ENCODE measurements at places on chromosomes 11 and 22. TPM values are rescaled to one million over a fixed set of nuclear protein-coding genes. Genes with fewer than 3 reads are reported as not detected.

Gene OR2D2
- total RNA-seq, result 0.40 TPM

Gene DLG2
- total RNA-seq, result 0.85 TPM

Gene DDX10
- 13.2 TPM for total RNA-seq

Gene PARVG
- not detected for total RNA-seq

Gene KLHL35
- total RNA-seq, result 0.70 TPM

Gene OR52I2
- total RNA-seq, result not detected

Gene TSSK2
- not detected for total RNA-seq

Gene KLHDC7B
- 0.15 TPM for total RNA-seq

DNA sequence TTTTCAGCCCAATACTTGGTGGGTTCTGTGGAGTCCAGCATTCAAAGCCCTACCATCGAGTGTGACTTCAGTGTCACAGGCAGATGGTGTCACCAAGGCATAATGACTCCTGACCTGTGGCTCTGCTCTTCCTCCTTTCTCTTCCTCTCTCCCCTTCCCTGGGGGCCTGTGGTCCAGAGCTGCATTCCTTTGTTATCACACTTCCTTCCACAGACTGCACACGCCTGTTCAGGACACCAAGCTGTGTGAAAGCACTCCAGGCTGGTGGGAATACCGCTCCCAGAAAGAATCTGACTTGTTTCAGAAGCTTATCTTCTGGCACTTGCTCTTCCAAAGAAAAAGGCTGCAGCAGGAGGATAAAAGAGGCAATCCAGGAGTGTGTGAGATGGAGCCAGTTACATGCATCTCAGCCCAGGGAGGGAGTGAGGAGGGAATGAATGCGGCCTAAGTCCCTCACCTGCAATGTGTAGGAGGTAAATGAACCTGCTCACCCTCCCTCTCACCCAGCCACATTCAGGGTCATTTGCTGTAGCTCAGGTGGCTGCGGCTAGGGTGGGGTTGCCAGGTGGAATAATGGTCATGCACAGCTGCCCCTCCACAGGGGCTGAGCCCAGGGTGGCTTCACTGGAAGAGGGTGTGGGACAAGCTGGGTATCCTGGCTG is 79.3 kb downstream of the ADAMTS15 start:
- no peak for DNase-seq

GRCh38 chr11:65880027-65880426 is 390 bp downstream of the CTSW start:
- DNase-seq, result no peak

DNA sequence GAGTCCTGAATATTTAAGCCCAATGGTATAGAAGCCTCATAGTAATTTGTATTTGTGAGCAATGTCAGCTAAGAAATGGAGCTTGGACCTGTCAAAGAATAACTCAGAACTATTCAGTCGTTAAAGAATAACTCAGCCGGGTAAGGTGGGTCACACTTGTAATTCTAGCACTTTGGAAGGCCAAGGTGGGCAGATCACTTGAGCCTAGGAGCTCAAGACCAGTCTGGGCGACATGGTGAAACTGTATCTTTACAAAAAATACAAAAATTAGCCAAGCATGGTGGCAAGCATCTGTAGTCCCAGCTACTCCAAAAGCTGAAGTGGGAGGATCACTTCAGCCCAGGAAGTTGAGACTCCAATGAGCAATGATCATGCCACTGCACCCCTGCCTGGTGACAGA is 1526.5 kb downstream of the LRRC4C start:
- no peak for DNase-seq

DNA sequence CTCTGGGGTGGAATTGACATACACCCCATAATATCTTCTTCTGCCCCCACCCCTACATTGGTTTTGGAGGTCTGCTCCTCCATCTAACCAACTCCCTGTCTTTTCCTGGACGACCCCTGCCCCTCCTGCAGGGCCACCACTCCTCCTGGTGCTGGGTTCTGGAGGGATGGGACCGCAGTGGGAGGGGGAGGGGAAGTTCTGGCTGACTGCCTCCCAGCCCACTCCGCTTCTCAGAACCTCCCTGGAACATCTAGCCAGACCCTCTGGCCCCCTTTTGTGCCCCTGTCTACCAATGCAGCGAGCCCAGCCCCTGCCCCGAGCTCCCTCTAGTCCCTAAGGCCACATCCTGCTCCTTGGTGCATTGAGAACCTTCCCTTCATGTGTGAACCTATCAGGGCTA is 1.2 kb downstream of the MYRF start:
- DNase-seq, result no peak

DNA sequence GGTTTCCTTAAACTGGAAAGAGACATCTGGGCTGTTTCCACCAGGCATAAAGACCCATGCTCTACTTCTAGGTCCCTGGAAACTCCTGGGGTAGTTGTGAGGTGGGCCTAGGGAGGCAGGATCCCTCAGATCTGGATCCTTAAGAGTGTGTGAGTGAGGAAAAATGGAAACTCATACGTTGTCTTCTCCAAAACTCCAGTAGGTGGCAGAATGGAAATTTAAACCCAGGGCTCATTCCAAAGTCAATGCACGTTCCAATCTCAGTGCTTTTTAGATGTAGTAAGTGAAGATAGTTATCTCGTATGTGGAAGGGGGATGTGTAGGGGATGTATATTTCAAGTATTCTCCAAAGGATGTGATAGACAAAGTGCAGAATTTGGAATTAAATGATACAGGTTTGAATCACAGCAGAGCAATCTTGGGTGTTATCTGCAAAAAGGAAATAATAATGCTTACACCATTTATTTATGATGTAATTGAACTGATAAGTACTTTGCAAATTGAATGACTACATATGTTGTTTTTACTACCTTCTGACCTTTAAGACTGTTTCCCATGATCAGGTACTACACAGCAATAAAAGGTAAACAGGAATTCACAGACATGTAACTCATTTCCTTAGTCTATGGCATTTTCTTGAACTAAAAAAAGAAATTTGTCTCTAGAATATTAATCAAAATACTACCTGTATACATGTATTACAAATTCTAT is 13.1 kb upstream of the MMP1 start:
- DNase-seq, result peak; percentile 44

DNA sequence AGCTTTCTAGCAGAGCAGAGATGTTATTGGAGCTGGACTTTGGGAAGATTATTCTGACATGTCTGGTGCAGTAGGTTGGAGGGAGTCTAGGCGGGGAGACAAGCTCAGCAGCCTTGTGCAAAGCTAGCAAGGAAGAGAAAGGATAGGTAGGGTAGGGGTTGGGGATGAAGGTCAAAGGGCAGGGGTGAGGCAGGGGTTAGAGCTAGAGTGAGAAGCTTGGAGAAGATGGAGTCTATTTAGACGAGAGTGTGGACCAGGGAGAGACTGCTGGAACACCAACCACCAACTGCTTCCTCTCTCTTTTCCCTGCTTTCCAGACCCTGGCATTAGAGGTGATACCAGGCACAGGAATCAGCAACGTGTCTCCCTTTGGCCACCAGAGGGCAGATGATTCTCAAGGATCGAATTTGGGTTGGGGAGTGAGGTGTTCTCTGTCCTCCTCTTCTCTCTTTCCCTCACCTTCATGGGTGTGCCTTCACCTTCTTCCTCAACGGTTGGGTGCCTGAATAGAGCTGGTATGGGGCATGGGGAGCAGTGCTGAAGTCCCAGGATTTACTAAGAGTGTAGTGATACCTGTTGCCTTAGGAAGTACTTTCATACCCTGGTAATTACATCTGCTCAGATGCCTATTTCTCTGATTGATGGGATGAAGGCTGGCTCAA is 1.8 kb upstream of the MARK2 start:
- peak; percentile 60 for DNase-seq

GRCh38 chr11:124801014-124801413 is 808 bp upstream of the MSANTD2 start:
- DNase-seq, result peak; percentile 64

DNA sequence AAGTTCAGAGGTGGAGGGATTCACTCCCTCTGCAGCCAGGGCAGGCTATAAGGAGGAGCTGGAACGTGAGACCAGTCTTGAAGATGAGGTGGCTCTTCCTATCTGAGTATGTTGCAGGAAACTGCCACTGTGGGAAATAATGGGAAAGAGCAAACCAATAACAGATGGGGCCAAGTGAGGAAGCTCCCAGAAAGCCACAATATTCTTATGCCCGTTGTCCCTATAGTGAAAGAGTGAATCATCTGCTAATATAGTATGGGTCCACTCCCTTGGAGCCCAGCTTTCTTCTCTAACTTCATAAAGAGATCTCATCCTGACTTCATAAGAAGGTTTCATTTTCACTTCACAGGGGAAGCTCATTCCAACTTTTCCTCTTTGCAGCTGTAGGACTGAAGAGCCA is 206.4 kb downstream of the BLID start:
- no peak for DNase-seq

- no peak for DNase-seq
These were observed 21.1 kb upstream of the IGLL5 start for GRCh38 chr22:22866381-22867111.

GRCh38 chr11:5541427-5541826 is 6.9 kb downstream of the OR52H1 start:
- no peak for DNase-seq

GRCh38 chr11:35424157-35424940 is 5.0 kb upstream of the SLC1A2 start:
- no peak for DNase-seq

DNA sequence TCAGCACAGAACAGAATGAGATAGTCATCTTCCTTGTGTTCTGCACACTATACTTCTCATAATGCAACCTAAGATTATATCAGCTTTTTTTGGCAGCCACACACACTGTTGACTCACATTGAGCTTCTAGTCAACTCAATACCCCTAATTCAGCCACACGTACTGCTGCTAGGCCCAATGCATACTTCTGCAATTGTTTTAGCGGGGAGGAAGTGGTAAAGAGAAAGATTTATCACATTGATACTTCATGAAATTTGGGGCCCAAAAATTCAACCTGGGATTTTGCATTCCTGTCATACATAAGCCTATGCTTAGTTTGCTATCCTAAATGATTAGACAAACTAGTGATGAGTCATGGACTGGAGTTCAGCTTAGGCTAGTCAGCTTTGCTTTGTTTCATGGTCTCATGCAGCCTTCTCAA is 8.6 kb upstream of the UPB1 start:
- peak; percentile 72 for DNase-seq

GRCh38 chr22:24433828-24434470 is 6.5 kb downstream of the ADORA2A start:
- DNase-seq, result peak; percentile 69

DNA sequence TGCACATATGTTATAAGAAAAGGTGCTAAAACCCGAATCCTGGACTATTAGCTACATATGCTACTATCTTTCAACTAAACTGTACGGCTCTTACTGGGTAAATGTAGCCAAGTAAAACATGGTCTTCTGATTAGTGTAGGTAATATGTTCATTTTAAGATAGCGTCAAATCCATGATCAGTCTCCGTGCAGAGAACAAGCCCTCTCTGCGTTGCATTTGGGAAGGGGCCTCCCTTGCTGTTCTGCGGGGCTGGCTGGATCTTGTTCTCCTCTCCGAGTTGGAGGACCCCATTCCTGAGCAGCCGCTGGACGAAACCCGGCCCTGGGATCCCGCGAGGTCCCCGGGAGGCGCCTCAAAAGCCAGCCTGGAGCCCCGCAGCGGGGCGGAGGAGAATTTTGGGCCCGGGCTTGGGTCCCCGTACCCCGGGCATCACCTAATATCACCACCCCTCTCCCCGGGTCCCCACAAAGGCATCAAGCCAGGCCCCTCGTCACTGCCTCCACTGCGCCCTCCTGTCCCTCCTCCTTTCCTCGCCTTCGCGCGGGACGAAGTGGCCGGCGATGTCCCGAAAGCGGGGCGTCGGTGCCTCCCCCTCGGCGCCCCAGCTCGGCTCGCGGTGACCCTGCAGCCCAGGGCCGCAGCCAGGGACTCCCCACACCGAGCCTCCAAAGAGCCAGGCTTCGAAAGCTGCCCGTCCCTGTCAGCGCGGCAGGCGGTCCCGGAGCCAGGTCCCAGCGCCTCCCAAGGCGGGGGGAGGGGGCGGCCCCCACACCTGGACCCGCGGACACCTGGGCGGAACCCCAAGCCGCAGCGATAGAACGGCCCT is 54.5 kb upstream of the FBXO3 start:
- DNase-seq, result no peak

DNA sequence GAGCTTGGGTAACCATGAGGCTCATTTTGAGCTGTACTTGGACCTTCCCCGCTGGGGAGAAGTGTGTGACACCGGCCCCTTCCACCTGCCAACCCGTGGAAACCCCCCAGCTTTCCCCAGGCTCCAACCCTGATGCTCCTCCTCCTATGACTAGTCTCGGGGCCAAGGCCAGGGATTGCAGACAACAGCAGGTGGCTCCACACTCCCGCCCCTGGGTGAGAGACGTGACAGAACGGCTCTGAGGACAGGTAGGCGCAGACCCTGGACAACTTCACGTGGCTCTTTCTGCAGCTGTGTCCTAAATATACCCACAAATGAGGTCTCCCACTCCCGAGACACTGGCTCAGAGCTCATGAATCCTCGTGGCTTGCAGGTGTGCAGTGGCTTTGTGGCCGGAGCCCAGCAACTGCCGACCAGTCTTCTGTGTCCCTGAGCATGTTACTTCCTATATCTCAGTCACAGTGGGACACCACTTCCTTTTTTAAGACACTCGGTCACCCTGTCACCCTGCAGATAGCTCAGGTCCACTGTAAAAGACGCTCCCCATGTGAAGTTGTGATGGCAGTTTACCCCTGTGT is 55.2 kb downstream of the NECTIN1 start:
- no peak for DNase-seq

- no peak for DNase-seq
These were observed 1.3 kb upstream of the BDNF start for GRCh38 chr11:27701355-27702105.

DNA sequence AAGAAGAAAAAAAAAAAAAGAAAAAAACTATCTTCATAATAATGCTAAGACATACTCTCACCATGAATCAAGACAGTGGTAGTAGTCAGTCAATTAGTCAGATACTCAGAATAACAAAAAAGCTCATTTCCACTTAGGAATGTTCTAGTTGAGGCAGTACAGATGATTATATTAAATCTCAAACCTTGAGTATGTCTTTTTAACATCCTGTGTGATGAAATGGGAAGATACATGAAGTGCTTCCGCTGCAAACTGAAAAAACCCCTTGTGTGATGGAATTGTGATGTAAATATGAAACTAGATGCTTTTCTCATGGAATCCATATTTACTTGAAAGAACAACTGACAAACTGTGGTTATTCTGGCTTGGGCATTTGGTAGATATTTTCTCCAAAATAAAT is 13.7 kb downstream of the AMOTL1 start:
- DNase-seq, result no peak

Data from renal cortical epithelial cell (primary cell).